ENCODE measurements at places on chromosomes 4 and X.
A peak's percentile ranks its signal among the peaks of the same experiment; 100 is the strongest.

DNA sequence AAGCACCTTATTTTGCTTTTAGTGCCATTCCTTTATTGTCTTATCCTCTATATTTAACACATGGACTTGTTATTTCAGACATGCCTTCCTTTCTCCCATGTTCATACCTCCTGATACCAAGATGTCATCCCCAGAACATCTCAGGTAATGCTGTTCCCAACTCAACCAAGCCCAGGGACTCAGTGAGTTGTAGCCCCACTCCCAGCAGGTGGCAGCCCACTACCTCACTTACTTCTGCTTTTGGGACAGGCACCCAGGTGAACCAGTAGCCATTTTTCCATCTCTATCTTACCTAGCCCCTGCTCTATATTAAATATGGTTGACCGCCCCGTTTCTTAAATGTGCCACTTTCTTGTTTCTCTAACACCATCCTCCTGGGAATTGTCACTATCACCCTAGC is 199.0 kb downstream of the DCHS2 start:
- DNase-seq = no peak

DNA sequence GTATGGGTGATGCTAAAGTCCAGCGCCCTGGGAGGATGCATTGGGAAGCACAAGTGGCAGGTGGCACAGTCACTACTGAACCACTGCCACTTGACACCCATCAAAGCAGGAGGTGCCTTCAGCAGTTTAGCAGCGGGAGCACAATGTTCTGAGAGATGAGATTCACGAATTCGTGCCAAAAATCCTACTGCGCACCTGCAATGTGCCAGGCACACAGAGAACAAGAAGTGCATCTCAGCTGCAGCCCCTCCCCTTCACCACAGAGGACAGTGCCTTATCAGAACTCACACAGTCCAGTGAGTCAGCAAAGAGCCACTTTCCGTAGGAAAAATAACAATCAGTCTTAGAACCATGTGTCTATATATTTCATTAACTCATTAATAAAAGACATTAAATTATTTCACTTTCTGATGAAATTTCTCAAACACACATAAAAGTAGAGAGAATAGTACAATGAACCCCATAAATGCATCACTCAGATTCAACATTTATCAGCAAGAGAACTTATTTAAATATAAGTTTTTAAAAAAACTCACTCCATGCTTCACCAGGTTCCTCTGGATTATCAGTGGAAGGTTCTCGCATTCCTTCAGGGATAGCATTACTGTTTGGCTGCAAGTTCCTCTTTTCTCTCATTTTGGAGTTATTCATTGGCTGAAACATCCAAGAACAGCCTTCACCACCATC is 47.0 kb downstream of the BEND2 start:
- DNase-seq = no peak

GRCh38 chrX:6012357-6012756 is 216.3 kb downstream of the NLGN4X start:
- no peak for DNase-seq

GRCh38 chr4:37241647-37242046 is 2.9 kb upstream of the NWD2 start:
- DNase-seq = no peak

GRCh38 chrX:122076241-122076640 is 1028.8 kb downstream of the GLUD2 start:
- DNase-seq = no peak

GRCh38 chr4:164977243-164978164 is at the start of gene TRIM61:
TRIM61 (minus strand) TSS chr4:164977657; CDS start chr4:164970002, 7,655 bp downstream.
- no peak for DNase-seq

DNA sequence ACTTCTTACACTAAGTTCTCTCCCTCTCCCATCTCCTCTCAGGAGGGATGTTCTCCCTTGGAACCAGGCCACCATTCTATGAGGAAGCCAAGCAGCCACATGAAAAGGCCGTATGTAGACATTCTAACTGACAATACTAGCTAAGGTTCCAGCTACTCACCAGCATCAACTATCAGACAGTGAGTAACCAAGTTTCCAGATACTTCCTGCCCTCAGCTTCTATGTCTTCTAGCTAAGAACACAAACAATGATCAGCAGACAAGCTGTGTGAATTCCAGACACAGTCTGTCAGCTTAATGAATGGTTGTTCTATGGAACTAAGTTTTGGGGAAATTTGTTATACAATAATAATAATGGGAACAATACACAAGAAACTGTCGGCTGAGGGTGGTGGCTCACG is 50.8 kb downstream of the SMIM14 start:
- DNase-seq = no peak

GRCh38 chr4:44738615-44739014 is 12.3 kb upstream of the GNPDA2 start:
- DNase-seq = no peak

DNA sequence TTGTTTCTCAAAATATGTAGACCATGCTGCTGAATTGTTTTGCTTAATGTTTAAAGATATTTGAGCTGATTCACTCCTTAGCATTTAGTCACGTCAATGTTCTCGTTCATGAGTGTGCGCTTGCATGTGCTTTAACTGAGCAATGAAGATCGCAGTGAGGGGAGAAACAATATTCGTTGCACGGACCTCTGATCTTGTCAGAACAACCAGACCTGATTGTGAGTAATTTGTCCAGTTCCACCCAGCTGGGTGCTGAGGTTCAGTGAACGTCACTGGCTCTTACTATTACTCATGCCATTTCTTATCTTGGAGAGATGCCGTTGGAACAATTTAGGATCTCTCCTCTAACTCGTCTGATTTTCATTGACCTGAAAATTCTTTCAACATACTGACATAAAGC is 15.0 kb upstream of the PRKX start:
- no peak for DNase-seq

- DNase-seq = no peak
Measured at GRCh38 chr4:25842229-25842845, 20.5 kb downstream of the SEL1L3 start.

DNA sequence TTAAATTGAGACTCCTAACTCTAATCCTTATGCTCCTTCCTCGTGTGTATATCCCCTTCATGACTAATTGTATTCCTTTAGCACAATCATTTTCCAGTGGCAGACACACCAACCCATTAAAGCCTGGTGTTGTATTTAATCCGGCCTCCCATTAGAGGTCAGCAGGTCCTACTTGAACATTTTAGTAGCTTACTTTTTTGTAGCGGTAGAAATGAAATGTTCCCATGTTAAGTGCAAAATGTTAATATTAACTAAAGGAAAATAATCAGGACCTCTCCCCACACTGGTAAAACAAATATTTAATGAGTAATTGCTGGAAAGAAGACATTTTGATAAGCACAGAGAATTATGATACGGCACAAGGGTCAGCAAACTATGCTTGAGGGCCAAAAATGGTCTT is 3.4 kb downstream of the RAB33B start:
- no peak for DNase-seq

- DNase-seq = no peak
Measured at GRCh38 chr4:11355226-11355625, 73.5 kb downstream of the HS3ST1 start.

- no peak for DNase-seq
Measured at GRCh38 chrX:123881330-123881729, 21.5 kb downstream of the XIAP start.

GRCh38 chr4:144611850-144612249 is 34.1 kb upstream of the HHIP start:
- no peak for DNase-seq

- no peak for DNase-seq
Measured at GRCh38 chr4:96952610-96953009, 1112.7 kb downstream of the PDHA2 start.

DNA sequence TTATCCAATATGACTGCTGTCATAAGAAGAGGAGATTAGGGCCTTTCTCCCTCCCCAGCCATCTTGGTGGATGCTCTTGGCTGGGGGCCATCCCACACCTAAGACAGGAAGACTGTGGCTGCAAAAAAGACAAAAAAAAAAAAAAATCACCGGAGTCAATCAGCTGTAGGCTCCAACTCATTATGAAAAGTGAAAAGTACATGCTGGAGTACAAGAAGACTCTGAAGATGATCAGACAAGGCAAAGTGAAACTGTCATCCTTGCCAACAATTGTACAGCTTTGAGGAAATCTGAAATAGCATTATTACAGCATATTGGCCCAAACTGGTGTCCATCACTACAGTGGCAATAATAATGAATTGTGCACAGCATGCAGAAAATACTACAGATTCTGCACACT is 5.2 kb downstream of the EGFL6 start:
- no peak for DNase-seq

- DNase-seq = no peak
Measured at GRCh38 chr4:86004030-86004429, 355.8 kb downstream of the MAPK10 start.

- DNase-seq = no peak
Measured at GRCh38 chrX:37867536-37868153, 20.3 kb upstream of the DYNLT3 start.

GRCh38 chrX:49002091-49002935 is at the start of gene GRIPAP1:
GRIPAP1 (minus strand) TSS chrX:49002264; CDS start chrX:49002229, 35 bp downstream.
- peak; percentile 51 for DNase-seq

GRCh38 chrX:54182194-54182863 is 725 bp downstream of the FAM120C start:
- peak; percentile 7 for DNase-seq

Data from GF-D8 (cell line).